ENCODE measurements at places on chromosomes 2 and 18.

DNA sequence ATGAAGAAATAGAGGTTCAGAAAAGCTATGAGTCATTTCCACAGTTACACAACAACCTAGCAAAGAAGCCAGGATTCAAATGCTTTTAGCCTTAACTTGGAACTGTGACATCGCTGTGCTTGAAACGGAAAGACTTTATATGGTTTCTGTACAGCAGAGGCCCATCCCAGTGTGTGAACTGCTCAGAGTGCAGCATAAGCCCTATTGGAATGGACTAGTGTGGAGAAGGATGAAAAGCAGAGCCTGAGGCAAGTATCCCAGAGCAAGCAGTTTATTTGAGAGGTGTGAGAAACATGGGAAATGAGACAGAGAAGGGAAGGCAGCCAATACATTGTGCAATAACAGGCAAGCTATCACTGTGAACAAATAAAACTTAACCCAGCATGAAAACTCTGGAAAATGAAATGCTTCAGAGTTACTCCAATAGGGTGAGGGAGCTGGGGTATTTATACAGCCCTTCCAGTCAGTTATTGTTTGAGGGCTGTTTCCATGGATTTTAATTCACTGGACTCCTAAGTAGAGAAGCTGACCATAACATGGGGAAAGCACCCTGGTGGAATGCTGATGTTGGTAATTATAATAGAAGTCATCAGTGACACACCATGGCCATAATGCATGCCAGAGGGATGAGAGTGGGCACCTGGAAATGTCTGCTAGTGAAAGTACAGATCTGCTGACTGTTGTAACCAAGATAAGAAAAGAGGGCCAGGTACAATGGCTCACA is 254.0 kb upstream of the POU3F3 start:
- DNase-seq, result no peak

- DNase-seq, result no peak
Measured at GRCh38 chr18:63293935-63294334, 25.6 kb downstream of the BCL2 start.

GRCh38 chr18:52715991-52716390 is 376.0 kb downstream of the DCC start:
- DNase-seq, result no peak

DNA sequence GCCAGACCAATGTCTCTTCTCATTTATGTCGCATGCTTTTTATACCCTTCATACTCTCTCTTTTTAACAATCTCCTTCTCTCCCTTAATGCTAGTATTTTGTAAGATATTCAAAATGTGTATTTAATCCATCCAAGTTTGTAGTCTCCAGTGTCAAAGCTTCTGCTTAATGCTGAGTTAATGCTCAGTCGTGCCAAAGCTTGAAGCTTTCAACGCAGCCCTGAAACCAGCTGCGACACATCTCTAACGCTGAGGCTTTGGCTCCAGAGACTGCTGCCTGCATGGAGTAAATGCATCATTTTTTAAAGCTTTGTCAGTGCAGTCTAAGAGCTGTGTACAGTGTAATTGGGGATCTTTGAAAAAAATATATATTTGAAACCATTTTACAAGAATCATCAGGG is 2108.8 kb upstream of the PIK3C3 start:
- no peak for DNase-seq

DNA sequence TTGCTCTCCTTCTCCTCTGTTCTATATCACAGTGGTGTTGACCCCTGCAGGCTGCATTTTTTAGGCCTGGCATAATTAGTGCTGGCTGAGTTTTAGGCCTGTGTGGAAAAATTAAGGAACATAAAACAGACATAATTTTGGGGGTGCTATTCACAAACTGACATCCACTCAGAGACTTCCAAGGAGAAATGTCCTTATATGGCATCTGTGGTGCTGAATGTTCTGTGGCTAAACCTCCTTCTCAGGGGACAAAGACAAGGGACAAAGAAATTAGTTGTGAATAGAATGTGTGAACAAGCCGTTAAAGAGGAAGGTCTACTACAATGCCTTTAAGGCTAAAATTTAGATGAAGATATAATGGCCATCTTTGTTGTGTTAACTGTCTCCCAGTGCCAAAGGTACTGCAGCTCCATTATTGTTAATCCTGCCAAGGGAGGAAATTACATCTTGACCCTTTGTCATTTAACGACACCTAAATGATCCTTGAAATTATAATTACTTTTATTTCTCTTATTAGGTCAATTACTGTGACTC is 870.0 kb upstream of the CHAC2 start:
- DNase-seq, result no peak

- no peak for DNase-seq
Measured at GRCh38 chr18:49230326-49230725, 230.1 kb downstream of the DYM start.

DNA sequence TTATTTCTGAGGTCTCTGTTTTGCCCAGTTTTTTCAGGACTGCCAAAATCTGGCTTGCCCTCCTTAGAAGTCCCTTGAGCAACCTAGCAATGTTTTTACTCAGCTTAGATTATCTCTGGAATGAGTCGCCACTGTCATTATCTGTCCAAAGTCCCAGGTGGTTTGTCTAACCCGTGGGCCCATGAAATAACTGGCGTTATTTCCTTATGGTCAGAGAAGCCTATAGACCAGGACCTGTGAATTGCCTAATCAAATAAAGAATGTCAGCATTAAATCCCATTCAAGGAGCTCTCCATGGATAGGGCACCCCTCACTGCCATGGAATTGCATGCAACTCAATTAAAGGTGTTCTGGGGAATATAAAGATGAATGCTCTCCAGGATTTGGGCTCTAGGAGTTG is 373.9 kb downstream of the SETBP1 start:
- DNase-seq, result no peak

GRCh38 chr18:11106894-11107293 is 42.5 kb downstream of the PIEZO2 start:
- no peak for DNase-seq

GRCh38 chr2:229943171-229943570 is 20.9 kb downstream of the FBXO36 start:
- no peak for DNase-seq

- DNase-seq, result no peak
Measured at GRCh38 chr18:48003426-48004349, 73.2 kb upstream of the SMAD2 start.

DNA sequence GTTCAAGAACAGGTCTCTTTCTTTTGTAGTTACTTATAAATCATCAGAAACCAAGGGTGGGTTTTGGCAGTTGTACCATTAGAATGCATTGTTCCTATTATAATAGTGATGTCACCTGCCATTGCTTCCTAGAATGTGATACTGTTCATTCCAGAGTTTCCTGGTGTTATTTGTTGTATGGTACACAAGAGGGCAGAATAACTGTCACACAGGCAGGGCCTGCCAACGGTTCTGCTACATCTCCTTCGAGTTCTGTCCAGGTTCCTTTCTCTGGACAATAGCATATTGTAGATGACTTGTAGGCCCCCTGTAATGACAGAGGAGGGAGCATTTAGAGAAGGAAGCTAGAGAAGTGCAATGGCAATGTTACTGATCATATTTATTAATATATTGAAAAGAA is 98.3 kb downstream of the KLHL14 start:
- DNase-seq, result no peak

- no peak for DNase-seq
Measured at GRCh38 chr2:130851624-130852382, 15.1 kb downstream of the ARHGEF4 start.

DNA sequence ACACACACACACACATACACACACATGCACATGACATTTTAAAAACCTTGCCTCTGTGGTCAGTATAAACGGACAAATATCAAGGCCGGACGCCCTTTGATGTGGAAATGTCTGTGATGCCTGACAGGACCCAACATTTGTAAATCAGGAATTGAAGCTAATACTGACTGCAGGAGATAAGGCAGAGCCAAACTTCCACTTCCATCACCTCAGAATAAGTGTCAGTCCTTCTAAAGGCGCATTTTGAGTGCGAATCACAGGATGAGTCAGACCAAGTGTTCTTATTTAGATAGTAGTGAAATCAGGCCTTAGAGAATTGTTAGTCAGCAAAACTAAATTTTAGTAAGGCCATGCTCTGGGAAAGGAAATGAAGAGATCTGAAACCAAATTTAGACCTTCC is 211.7 kb upstream of the LRATD1 start:
- DNase-seq, result no peak

DNA sequence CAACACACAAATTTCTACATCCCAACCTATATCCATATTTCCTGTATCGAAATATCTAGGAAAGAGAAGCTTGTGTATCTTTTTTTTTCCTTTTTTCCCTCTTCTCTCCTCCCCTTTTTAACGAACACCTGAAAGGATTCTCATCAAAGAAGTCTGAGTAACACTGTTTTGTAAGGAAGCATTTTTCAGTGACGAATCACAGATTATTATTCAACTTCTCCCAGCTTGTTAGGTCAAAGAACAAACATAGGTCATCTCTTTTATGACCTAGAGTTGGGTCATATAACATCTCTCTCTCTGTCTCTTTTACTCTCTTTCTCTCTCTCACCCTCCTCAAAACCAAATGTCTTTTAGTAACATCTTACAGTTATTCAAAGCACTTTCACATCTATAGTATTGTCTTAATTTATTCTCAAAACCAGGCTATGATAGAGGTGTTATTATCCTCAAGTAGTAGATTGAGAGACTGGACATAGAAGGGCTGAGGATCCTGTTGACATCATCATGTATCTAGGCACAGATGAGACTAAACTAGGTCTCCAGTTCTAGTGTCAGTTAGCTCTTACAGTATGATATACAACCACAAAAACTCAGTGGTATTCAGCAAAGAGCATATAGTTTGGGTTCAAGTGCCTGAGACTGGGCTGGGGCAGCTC is 80.1 kb upstream of the SPOPL start:
- DNase-seq, result no peak

DNA sequence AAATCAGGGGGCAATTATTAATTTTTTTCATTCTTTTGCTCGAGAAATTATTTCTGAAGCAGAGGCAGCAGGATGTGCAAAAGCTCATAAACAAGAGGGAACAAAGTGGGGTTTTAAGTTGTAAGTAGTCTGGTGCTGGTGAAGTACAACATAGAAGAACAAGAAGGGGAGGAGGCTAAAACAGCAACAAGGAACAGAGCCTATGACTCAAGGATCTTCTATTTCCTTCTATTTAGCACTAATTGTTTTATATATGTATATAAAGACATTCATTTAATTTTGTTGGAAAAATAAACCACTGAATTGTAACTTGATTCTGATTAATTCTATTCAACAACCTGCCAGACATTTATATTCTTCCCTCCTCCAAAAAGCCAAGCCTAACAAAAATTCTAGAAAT is 35.0 kb downstream of the YES1 start:
- no peak for DNase-seq

DNA sequence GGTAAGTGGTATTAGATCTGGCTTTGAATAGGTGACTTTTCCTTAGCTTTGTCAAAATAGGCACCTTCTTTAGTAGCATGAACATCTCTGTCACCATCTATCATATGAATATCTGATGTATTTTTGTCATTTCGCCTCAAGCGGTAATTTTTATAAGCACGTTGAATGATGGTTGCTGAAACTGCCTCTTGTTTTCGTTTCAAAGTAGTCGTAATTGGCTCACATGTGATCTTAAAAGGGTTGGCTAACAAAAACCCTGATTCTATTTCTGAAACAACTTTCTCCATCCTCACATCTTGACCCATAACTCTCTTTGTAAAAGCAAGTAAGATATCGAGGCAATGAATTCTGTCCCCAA is 29.8 kb upstream of the SCN9A start:
- DNase-seq, result no peak

GRCh38 chr18:45859334-45859733 is 33.9 kb downstream of the SIGLEC15 start:
- no peak for DNase-seq

DNA sequence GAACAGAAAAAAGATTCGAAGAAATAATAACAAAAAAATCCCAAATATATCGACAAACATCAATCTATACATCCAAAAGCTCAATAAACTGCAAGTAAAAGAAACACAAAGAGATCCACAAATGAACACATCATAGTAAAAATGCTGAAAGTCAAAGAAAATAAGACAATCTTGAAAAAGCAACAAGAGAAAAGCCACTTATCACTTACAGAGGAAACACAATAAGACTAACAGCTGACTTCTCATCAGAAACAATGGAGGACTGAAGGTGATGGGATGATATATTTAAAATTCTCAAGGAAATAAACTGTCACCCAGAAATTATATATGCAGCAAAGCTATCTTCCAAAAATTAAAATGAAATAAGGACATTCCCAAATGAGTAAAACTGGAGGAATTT is 140.3 kb downstream of the NDUFA10 start:
- DNase-seq, result no peak

- peak; percentile 70 for DNase-seq
Measured at GRCh38 chr2:216700088-216700567, 4.8 kb upstream of the IGFBP5 start.

DNA sequence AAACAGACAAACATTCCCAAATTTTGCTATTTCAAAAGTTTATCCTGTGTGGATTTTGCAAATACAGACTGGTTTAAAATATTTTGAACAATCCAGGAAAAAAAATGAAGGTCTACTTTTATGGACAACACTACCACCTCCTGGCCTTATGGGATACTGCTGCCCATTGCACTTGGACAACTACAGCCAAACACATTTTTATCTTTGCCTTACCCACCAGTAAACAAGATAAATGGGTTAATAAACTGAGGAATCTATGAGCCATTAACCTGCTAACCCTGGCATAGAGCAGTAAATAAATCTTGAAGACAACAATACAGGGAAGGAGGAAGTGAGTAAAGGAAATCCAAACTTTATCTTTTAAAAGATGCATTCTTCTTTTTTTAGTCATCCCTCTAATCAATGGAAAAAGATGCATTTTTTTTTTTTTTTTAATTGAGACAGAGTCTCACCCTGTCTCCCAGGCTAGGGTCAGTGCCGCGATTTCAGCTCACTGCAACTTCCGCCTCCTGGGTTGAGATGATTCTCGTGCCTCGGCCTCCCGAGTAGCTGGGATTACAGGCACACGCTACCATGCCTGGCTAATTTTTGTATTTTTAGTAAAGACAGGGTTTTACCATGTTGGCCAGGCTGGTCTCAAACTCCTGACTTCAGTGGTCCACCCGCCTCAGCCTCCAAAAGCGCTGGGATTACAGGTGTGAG is 2.1 kb upstream of the SPIRE1 start:
- peak; percentile 56 for DNase-seq

DNA sequence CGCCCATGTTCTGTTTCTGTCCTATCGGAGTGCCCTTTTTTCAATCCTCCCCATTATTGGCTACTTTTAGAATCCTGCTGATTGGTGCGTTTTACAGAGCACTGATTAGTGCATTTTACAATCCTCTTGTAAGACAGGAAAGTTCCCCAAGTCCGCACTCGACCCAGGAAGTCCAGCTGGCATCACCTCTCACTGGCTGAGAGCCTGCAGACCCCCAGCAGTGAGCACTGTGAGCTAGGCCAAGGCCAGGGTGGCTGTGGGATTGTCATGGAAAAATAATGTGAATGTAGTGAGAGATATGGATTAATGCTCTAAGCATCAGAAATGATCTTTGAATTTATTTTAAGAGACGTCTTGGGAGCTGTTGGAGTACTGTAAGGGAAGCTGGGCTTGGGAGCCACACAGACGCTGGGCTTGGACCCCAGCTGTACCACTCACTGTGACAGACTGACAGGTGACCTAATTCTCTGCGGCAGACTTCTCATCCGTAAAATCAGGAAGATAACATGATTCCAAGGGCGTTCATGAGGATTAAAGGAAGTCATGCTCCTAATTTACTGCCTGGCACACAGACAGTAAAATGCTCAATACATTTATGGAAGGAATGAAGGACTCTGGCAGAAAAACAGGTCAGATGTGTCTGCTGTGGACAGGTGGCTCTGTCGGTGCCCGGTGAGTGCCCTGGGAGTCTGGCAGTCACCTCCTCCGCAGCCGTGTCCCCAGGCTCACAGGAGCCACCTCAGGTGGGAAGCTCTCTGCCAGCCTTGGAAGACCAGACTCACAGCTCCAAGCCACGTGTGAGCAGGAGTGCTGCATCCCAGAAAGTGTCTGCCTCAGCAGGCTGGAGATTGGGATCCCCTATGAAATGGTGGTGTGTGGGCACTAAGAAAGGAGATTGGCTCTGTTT is 105.5 kb downstream of the FAM168B start:
- DNase-seq, result no peak
